ENCODE measurements at places on chromosomes 3 and 15.

GRCh38 chr15:98745179-98745578, 96.8 kb downstream of the IGF1R start:
- DNase-seq, result no peak

GRCh38 chr15:74983725-74984231, 11.6 kb upstream of the SCAMP5 start:
- DNase-seq, result no peak

- no peak for DNase-seq
Observed at GRCh38 chr3:43388175-43388574, 101.8 kb downstream of the SNRK start.

DNA sequence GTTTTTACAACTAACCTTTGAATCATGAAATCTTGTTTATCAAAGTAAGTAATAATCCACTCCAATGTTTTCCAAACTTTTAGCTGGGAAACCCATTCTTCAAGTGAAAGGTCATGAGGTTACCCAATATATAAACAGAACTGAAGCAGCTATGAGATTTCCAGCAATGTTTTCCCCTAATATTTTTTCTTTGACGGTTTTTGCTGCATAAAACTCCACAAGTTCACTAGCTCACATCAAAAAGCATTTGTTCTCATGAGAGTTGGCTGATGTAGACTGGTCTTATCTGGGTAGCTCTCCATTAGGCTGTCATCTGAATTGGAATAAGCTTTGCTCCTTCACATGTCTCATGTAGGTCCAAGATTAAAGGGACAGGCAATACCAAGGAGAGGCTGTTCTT, 241.2 kb upstream of the LRRC3B start:
- no peak for DNase-seq

DNA sequence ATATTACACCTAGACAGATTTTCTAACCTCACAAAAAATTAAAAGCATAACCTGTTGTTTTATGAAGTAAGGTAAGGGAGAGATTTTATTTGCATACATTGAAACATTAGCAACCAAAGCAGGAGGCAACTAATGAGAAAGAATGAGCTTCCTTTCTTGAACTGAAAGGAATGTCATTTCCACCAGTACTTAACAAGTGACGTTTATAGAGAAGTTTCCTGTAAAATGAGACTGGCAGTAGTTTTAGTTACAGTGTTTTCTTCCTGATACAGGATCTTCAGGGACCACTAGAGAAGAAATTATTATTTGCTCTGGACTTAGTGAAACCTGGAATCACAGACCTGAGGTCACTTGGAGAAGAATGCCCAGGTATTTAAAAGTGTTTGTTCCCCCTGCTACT, 27.4 kb upstream of the FRMD5 start:
- no peak for DNase-seq

DNA sequence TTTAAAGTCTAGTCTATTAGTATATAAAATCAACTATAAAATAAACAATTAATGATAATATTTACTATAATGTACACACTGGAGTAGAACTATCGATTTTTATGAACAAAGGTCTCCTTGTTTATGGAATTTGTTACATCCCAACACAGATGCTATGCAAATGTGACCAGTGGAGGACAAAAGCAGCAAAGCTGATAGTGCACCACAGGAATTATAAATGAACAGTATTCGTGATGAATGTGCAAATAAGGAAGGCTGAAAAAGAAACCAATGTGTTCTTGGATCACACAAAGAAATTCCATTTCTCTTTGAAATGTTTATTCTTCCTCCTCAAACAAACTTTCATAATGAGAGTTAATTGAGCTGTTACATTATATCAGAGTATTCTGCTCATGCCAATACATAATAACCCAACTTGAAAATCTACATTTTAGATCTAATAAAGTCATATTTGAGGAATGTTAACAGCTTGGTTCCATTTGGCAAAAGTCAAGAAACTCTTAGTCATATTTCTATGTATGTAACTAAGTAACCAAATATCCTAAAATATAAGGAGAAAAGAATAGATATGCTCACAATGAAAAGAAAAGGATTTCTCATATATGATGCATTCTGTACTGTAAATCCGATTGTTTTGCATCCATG, 79.3 kb downstream of the NEK10 start:
- DNase-seq, result no peak

- DNase-seq, result no peak
Observed at GRCh38 chr3:161101609-161102008, 3.5 kb downstream of the B3GALNT1 start.

DNA sequence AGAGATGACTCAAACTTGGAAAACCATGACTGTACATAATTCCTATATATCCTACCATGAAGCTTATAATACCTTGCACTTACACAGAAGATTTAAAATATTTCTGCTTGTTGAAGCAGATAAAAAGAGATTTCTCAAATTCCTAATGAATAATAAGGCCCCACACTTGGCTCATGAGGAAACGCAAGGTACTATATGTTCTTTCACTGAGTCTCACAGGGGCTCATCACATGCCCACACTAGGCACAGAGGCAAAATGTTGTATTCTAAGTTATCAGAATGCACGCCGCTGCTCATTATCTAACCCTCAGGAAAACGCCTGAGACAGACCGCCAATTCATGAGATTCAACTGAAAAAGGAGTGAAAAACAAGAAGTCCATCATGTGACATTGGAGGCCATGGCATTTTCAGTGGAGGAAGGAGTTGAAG, 5.6 kb downstream of the MYO1E start:
- DNase-seq, result no peak

DNA sequence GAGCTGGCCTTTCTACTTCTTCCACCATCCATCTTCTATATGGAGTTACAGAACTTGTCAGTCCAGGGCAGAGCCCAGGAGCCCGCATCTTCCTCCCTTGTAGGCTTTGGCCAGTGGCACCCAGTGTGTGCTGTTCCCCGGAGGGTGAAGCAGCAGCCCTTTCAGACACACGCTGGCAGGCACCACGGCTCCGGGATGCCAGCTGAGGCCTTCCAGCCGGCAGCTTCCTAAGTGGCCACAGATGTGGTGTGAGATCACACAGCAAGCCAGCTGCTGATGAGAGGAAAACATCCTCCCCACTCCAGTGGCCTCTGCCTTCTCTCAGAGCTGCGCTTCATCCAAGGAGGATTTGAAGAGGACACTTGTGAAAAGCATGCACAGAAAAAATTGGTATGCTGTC, 24.1 kb downstream of the CRABP1 start:
- no peak for DNase-seq

GRCh38 chr15:55221090-55222011, 24.6 kb upstream of the RSL24D1 start:
- DNase-seq, result peak; percentile 96

DNA sequence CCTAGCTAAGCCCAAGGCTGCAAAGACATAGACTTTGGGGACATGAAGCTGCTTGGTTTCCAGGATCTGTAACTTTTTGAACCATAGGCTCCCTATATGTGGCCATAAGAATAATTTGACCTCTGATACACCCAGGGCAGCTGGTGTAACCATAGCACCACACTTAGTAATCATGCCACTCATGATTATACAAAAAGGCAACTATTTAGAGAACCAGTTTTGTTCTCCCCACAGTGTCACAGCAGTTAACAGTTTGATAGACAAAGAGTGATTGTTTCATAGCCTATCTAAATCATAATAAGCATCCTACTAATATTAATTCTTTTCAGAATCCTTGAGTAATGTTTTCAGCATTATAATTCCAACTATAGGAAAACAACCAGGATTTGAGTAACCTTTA, 334.9 kb downstream of the NEK10 start:
- DNase-seq, result no peak

- no peak for DNase-seq
Observed at GRCh38 chr3:70085613-70086012, 86.1 kb downstream of the SAMMSON start.

DNA sequence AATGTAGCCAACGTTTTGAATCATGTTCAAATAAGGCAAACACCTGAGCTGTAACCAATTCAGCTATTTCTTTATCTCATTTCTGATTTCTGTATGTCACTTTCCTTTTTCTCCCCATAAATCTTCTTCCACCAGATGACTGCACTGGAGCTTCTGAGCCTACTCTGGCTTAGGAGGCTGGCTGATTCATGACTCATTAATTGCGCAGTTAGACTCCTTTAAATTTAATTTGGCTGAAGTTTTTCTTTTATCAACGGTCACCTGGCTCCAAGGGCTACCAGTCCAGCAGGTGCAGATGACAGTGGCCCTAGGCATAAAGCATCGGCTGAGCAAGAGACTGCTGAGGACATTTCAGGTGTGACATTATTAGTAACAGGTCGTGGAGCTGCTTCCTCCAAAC, 39.6 kb upstream of the ITGA11 start:
- DNase-seq, result no peak

GRCh38 chr3:133258358-133258757, 141.5 kb upstream of the BFSP2 start:
- DNase-seq, result no peak

GRCh38 chr3:123339302-123339701, 109.6 kb downstream of the ADCY5 start:
- DNase-seq, result no peak

DNA sequence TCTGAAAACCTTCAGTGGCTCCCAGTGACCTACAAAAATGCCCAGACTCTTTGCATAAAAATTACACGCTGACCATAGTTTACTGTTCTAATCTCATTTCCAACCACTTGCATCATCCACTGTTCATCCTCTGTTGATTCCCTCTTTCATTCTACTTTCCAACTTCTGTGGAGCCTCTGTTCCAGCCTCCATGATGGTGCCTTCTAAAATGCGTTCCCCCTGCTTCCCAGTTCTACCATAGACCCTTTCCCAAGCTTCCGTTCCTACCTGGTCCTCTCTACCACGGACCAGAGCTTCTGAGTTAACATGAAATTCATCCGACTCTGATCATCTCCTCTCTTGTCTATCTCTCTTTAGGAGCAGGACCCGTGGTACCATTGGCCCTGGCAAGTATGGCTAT, 127.0 kb downstream of the THSD4 start:
- DNase-seq, result no peak
